RPMI7951 (cell line): ENCODE measurements at places on chromosomes 3 and 15.

- peak; percentile 45 for DNase-seq
These were observed 3.9 kb downstream of the RTP3 start for GRCh38 chr3:46501702-46502101.

DNA sequence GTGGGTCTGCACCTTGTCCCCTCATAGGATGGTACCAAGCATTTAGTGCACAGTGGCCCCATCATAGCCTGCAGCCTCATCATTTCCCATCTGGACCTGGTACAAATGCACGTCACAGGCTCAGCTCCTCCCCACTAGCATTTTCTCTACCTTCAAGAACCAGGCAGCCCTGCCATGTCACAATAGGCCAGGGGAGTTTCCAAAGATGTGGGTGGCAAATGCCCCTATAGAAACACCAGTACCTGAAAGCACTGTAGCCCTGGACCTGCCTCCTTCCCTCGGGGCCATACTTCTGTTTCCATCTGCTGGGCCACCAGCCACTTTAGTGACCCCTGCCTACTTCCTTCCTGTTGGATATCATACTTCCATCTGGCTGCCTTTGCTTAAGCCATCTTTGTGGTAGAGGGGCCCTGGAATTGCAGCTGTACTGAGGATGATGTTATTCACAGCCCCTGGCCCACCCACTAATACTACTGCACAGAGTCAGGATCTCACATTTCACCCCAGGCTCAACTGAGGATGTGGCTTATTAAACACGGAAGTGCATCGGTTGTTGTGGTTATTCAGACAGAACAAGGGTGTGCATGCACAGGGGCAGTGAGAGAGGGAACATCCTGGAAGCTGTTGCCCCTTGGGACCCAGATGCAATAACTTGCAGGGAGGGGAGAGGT, 3.8 kb downstream of the TCTA start:
- DNase-seq, result peak; percentile 71

GRCh38 chr3:134590766-134591165, 60.1 kb downstream of the KY start:
- no peak for DNase-seq

DNA sequence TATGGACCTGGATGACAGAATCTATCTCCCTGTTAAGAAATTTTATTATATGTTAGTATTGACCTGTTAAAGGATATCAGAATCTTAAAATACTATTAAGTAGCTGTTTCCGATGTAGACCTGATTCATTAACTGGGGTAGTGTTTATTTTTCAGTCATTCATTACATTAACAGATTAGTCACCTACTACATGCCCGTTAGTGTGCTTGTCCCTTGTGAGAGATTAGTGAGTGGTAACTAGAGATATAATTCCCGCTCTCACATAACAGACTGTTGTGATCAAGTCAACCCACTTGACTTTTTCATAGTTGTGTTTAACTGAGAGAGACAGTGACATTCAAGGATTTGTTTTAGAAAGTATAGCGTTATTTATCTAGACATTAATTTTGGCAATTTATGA, 166.8 kb downstream of the TCF12 start:
- no peak for DNase-seq

- peak; percentile 46 for DNase-seq
These were observed 1.8 kb downstream of the ANP32A start for GRCh38 chr15:68818769-68819494.

- DNase-seq, result no peak
These were observed 24.0 kb downstream of the RMDN3 start for GRCh38 chr15:40731034-40731433.

DNA sequence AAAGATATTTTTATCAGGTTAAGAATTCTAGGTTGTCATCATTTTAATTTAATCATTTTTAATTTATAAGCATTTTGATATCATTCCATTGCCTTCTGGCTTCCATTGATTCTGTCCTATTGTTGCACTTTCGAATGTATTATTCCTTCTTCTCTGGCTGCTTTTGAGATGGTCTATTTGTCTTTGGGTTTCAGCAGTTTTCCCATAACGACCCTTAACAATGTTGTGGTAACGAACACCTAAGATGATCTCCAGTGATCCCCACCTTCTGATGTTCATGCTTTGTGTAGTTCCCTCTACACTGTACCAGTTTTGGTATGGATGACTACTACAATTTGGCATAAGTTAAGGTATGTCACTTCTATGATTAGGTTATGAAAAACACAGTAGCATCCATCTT, 59.9 kb downstream of the MINAR1 start:
- DNase-seq, result no peak

- no peak for DNase-seq
These were observed 265.1 kb downstream of the TUSC7 start for GRCh38 chr3:116974702-116975101.

DNA sequence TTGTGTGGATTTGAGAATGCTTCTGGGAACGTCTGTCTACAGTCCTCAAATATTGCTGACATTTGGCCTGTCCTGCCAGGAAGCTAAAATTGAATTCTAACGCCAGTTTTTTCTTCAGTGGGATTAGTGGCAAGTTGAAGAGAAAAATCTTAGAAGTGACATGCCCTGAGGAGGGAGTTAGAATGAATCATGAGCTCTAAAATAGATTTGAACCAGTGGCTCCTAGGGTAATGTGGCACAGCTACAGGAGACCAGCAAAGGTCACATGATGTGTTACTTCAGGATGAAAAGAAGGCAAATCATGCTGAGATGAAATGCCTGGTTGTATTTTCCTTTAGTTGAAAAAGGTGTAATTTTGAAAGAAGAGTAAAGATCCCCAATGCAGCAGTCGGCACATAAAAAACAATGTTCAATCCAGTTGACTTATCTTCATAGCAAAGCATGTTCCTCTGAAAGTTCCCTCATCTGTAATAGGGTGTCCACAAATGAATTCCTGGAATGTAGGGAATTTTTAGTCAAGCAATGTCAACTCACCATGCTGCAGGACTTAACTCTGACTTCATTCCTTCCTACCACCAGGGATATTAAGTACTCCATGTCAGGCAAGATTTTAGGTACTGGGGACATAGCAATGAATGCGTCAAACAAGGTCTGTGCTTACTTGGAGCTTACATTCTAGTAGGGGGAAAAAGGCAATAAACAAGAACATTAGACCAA, 171.6 kb downstream of the CADPS start:
- DNase-seq, result peak; percentile 22

DNA sequence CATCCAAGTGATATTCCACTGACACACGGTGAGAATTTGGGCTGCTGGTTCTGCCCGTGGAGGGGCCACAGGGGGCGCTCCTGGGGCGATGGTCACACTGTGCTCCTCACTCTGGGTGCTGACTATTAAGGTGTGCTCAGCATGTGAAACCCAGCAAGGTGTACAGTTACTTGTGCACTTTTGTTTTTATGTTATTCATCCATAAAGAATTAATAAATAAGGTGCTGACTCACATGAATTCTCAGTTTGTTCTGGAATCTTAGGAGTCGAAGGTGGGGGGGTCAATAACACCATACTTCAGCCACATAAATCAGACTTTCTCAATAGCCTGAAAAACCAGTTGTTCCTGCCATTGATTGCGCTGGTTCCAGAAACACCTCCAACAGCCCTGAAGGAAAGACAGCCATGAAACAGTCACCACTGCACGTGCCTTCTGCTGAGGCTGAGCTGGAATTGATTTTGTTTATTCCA, 53.5 kb upstream of the SPATA12 start:
- peak; percentile 9 for DNase-seq

- no peak for DNase-seq
These were observed 52.4 kb downstream of the PRKCI start for GRCh38 chr3:170274641-170275040.

GRCh38 chr3:66407611-66408218, 93.1 kb downstream of the LRIG1 start:
- DNase-seq, result peak; percentile 47

DNA sequence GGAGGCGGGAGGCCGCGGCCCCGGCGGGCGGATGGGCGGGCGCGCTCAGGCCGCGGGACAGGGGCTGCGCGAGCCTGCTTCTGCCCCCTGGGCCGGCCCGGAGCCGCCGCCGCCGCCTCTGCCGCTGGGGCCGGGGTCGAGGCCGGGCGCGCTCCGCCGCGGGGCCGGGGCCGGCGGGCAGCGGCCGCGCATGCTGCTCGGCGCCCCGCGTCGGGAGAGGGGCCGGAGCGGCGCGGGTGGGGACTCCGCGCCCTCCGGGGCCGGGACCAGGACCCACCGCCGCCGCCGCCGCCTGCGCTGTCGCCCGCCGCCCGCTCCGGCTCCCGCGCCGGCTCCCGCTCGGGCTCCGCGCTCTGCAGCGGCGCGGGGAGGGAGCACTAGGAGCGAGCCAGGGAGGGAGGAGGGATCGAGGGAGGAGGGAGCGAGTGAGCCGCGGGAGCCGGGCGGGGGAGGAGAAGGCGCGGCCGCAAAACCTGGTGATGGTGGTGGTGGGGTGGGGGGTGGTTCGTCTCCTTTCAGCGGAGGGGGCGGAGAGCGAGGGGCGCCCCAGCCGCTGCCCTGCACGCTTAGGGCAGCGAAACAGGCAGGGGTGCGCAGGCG, at the start of gene LINGO1:
LINGO1 (minus strand) TSS at position 379 of the 600 bp plus-strand sequence. CDS start 597 bp downstream, outside the sequence.
- DNase-seq, result no peak

GRCh38 chr3:16251316-16252085, 13.2 kb downstream of the DPH3 start:
- DNase-seq, result no peak

DNA sequence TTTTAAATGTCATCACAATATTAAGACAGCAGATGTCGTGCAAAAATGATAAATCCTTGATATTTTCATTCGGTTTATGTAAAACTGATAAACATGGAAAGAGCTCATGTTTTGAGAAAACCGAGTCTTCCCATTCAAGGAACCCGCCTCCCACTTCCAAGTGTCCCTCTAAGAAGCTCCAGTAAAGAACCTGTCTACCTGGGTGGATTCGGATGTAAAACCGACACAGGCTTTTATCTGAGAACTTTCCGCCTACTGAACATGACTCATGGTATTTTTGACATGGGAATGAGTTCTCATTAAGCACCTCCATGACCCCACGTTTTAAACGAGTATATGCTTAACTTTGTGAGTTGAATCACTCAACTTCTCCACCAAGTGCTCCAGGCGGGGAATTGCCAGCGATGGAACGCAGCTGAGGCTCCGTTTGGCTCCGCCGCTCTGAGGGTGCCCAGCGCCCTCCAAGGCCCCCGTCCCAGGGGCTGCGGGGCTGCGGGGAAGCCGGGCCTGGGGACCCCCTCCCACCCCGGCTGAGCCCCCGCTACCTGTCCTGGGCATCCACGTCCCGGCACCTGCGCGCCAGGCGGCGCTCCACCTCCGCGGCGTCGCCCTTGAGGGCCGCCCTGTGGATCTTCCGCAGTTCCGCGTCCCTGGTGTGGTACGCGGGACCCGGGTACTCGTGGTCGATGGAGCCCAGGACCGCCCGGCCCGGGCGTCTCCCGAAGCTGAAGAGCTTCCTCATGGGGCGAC, 119.9 kb downstream of the LMLN start:
- peak; percentile 18 for DNase-seq

- DNase-seq, result peak; percentile 68
These were observed at the start of gene HAPLN3 for GRCh38 chr15:88894819-88895767. HAPLN3 (minus strand) TSS chr15:88895544; CDS start chr15:88887298, 8,246 bp downstream.
